ENCODE measurements at places on chromosomes 3 and 15.
A peak's percentile ranks its signal among the peaks of the same experiment; 100 is the strongest.

GRCh38 chr15:92438471-92438870 lies 44.8 kb downstream of the ST8SIA2 start:
- DNase-seq: no peak

DNA sequence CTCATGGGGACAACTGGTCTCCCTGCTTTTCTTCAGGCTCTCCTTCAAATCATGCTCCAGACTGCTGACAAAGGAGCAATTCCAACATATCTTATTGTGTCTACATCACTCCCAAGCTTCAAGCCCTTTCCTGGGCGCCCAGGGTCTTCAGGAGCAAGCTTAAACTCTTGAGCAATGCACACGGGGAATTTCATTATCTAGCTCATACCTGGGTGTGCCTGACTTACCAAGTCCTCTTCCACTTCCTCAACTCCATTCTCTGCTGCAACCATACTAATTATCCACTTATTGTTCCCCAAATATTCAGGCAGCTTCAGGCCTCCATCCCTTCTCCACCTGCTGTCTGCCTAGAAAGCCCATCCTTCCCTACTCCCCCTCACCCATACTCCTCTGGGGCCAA lies 50.6 kb downstream of the B3GNT5 start:
- DNase-seq: no peak

DNA sequence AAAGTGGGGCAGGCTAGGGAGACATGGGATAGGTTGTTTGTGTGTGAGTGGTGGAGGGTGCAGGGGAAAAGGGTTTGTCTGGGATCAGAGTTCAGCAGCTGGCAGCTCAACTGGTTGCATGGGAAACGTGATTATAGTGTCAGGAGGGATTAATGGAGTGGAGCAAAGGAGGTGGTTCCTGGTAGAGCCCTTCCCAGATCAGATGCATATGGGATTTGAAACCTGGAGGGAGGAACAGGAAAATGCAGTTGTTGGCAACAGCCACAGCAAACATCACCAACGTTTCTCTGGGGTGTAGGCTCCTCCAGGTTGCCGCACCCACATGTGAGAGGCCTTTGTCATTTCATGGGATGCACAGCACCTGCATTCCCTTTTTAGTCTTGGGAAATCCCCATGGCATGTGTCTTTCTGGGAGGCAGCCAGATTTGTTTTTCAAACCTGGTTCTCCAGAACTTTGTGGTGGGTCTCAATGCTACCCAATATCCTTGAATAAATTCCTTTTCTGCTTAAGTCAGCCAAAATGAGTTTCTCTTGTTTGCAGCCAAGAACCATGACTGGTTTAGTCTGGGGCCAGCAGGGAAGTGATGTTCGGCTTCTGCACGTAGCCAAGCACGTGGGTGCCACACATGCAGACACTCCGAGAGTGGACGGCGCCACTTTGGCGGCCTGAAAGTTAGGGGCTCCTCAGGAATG lies 61.3 kb downstream of the BDH1 start:
- no peak for DNase-seq

- DNase-seq: no peak
Observed at GRCh38 chr3:39978308-39978707, 168.9 kb downstream of the MYRIP start.

DNA sequence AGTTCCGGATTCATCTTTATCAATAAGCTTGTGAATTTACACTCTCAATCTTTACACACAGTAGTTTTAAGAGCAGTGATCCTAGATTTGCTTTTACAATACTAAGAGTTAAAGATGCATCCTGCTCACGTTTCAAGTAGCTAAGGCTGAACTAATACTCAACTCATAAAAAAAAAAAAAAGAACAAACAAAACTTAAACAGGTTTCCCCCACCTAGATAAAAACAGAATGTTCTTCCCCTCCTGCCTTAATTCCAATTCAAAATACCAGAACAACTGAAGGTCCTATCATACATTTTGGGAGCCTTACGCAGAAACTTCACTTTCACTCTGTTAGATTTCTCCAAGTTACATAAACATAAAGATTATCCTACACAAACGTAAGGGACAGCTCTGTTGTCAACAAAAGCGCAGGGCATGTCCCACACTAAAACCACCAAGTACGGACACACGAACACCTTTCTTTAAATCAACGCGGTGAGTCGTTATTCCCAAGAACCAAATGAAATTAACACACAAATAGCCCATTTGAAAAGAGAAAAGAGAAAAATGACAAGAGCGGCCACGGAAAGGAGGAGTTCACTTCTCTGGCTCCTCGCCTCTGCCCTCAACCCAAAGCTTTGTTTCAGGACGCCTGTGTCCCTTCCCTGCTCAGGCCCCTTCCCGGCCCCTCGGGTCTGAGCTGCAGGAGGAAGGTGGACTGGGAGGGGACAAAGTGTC lies 941 bp downstream of the CBLB start:
- DNase-seq: no peak

DNA sequence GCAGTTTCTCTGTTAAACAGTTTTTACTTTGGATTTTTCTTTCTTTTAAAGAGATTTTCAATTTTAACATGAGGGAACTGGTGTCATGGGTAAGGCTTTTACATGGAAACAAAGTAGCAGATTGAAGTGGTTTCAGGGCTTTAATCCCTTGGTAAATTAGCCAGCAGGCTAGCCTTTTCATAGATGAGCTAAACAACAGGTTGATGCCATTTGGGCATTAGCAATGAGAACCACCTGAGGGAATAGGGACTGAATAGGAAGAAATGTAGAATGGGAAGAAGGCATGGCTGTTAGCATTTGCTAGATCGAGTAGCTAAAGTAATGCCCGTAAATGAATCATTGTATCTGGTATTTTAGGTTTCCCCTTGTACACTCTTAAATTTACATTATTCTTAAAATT lies 165.5 kb upstream of the MLF1 start:
- DNase-seq: no peak

DNA sequence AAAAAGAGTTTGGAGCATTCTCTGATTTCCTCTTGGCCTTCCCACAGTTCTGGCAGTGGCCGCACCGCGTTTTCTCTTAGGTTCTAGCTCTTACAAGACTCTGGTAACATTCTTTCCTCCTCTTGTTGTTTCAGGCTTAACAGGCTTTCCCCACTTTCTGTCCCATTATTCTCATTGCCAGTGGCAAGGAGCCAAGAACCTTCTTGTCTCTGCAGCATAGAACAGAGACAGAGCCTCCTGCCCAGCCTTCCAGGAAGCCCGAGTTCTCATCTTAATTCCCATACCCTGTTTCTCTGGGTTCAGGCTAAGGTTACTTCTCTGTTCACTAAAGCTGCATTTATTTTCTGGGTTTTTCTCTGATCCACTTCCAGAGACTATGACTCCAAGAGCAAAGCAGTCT lies 61.1 kb downstream of the DUT start:
- DNase-seq: no peak

GRCh38 chr3:145939431-145939830 lies 221.6 kb downstream of the PLOD2 start:
- DNase-seq: no peak

DNA sequence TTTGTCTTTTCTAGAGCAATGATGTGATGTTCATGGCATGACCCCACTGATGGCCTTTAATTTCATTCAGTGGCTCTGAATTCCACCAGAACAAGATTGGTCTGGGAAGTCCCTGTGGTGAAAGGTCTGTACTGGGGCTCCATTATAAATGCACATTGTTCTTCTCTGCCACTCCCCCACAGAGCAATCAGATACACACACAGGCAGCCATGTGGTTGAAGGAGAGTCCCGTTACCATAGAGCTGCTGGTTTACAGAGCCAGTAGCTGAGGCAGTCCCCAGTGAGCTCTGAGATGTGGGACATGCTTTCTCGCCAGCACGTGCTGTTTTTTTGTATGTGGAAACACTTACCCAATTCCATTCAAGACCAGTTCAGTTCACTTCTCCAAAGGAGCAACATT lies 172.7 kb upstream of the TRIM42 start:
- DNase-seq: peak; percentile 53

- DNase-seq: no peak
Observed at GRCh38 chr15:38461066-38461833, 7.3 kb downstream of the FAM98B start.

DNA sequence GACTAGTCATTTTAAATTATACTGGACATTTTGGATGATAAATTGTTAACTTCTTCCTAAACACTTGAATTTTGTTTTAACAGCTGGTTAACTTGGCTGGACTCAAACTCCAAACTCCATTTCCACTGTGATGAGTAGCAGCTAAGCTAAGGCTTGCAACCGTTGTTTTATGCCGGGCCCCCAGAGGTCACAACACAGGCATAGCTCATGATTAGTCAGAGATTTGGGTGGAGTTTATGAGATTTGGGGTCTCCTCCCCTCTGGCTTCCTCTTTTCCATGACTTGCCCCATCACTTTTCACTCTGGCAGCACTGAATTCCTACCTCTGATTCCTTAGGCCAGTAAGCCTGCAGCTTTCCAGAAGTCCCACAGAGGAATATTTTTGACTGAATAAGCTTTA lies 12.8 kb downstream of the THAP10 start:
- DNase-seq: no peak

- no peak for DNase-seq
Observed at GRCh38 chr3:117887901-117888300, 1146.7 kb downstream of the IGSF11 start.

All from mesendoderm (in vitro differentiated cells).